ENCODE measurements at places on chromosomes 12 and 14.

DNA sequence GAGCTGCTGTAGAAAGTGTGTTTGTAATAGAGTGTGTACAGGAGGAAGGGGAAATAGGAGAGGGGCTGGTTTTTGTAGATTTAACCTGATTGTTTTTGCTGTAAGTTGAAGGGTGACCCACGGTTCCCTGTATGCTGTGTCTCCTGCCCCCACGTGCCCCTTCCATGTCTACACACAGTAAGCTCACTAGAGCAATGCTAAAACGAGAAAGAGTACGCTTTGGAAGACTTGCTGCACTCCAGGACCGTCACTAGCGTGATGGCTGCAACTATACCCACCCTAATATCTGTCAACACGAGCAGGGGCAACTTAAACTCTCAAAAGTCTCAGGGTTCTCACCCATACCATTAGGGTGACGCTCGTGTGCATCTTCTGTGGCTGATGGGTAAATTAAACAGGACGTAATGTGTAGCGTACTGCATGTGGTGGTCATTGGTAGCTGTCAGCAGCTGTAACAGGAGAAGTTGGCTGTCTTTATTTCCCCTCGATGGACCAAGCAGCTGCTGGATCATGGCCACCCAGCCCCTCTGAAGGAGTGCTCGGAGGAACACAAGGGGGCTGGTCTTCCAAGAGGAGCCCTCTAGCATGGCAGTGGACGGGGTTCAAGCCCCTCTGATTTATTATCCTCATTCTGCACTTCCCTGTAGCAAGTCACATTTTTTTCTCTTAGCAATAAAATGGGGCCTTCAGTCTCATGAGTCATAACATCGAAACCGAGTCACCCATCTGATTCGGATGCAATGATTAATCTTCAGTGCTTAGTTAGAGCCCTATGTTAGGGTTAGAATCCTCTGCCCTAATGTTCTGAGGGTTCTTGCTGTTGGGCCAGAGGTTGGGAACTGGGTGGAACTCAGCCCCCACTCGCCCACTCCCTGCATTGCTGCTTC lies 14.0 kb downstream of the CCND2 start:
- DNase-seq: no peak

GRCh38 chr12:81381951-81382350 lies 304.1 kb downstream of the ACSS3 start:
- DNase-seq: no peak

GRCh38 chr12:93612776-93613175 lies 40.3 kb downstream of the SOCS2 start:
- DNase-seq: no peak

- DNase-seq: no peak
Observed at GRCh38 chr12:50614167-50614759, 109.5 kb downstream of the DIP2B start.

DNA sequence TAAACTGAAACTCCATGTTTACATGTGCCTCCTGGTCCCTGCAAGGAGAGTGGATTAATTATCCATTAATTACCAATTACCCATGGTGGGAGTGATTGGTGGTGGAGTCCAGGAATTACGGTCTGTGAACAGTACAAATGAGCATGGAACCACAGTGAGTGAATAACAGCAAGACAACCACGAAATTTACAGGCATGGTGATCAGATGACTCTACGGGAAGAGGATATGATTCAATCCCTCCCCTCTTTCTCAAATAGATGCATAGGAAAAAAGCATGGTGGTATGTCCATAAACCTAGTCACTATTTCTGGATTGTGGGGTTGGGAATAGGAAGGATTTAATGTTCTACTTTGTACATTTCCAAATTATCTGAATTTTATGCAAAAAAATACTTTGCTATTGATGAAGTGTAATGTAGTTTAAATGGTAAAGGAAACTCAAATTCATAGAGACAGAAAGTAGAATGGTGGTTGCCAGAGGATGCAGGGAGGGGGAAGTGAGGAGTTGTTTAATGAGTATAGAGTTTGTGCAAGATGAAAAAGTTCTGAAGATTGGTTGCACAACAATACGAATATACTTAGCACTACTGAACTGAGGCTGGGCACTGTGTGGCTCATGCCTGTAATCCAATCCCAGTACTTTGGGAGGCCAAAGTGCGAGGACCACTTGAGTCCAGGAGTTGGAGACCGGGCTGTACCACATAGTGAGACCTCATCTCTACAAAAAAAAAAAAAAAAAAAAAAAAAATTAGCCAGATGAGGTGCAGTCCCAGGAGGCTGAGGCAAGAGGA lies 41.2 kb upstream of the C12orf75 start:
- no peak for DNase-seq

DNA sequence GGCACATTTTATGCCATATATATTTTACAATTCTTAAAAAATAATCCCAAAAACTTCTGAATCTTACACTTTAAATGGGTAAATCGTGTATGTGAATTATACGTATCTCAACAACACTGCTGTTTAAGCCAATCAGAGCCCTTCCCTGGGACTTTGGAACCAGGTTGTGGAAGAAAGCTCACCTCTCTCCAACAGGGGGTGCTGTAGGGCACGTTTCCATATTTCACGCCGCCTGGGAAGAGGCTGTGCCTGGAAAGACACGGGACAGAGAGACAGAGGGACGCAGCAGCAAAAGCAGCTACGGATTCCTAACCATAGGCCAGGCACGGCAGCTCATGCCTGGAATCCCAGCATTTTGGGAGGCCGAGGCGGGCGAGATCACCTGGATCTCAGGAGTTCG lies 29.4 kb upstream of the FBRSL1 start:
- no peak for DNase-seq

GRCh38 chr12:96434107-96434506 lies 33.9 kb upstream of the CDK17 start:
- DNase-seq: peak; percentile 31
